ENCODE measurements at places on chromosomes 3 and 15.

DNA sequence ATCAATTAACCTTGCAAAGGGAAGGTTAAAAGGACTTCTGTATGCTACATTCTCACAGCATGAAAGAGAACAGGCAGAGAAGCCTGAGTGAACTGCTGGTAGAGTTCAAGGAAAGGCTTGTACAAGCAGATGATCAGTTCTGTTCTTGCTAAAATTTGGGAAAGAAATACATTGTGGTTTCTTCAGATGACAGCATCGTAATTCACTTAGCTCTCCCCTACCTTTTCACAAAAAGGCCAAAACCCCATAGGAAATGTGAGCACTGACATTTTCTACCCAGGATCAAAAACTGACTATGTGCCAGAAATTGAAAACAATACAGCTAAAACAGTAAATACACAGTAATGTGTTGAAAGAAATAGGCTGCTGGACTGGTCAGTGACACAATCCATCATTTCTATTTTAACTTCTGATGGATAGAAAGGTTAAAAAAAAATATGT is 216.4 kb downstream of the DPH6 start:
- DNase-seq = no peak

- no peak for DNase-seq
Measured at GRCh38 chr15:84638103-84638502, 16.0 kb downstream of the WDR73 start.

GRCh38 chr3:43034911-43035310 is 55.8 kb downstream of the GASK1A start:
- no peak for DNase-seq

GRCh38 chr15:35618260-35619188 is 72.6 kb upstream of the DPH6 start:
- DNase-seq = no peak

GRCh38 chr3:168495270-168495669 is 399.5 kb upstream of the GOLIM4 start:
- no peak for DNase-seq

GRCh38 chr3:118501152-118501551 is 533.5 kb downstream of the IGSF11 start:
- no peak for DNase-seq

DNA sequence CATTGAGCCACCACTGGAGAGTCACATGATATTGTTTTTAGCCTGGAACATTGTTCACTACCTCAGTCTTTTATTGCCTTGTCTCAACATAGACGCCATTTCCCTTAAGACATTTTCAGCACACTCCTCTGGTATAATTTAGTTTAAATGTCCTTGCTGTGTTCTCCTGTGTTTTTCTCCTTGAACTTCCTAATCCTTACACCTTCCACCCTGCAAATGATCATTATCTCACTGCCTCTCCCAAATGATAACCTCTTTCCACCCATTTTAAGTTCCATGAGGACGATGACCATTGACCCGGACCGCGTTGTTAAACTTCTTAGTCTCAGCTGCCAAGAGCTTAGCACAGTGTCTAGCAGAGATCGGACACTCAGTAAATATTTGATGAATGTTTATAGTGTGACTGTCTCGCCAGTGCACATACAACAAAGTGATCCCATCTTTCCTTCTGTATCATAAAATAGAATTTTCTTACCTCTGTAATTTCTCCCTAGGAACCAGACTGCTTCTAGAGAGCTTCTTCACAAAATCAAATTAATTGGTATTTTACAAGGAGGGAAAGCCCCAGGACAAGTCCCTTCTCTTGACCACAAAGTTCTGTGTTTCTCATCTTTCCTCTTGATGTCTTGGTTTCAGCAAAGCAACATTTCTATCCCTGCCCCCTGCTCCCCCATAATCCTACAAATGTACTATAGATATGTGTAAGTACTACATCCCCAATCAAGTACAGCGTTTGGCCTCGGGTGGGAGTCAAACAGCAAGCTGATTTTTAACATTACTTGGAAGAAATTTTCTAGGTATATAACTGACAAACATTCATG is 429.6 kb downstream of the LPP start:
- no peak for DNase-seq

DNA sequence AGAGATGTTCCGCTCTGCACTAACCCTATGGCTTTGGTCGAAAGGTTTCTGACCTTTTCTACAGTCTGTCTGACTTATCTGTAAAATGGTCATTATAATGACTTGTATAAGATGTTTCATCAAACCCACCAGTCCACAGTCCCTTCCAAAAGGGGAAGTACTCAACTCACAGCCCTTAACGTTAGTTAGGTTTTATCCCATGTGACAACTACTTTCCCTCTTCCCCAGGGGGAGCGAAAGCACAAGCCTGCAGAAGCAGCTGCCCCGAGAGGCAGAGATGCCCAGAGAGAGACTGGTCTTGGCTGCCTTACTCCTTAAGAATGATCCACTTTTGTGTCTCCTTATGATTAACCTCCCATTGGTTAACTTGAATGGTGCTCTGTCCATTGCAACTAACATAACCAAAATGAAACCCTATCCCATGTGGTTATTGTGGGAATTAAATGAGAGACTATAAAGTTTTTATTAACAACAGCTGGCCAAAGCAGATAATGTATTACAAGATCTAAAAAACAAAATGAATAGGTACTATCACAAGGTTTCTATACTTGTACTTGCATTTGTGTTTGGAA is 6.4 kb downstream of the ASTE1 start:
- DNase-seq = no peak

DNA sequence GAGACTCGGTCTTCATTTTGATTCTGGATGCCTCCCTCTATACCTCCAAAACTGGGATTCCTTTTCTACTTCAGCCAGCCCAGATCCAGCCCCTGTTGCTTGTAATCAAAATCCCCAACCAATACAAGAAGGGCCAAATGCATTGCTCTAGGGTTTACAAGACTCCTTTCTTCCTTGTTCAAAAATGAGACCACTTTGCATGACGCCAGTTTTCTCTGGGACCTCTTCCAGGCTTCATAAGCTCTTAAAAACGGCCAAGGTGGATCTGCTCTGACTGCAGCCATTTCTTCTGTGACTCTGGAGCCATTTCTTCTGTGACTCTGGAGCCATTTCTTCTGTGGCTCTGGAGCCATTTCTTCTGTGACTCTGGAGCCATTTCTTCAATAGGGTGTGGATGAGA is 71.9 kb downstream of the ADAMTS17 start:
- DNase-seq = no peak

- no peak for DNase-seq
Measured at GRCh38 chr3:35638980-35639253, 408 bp upstream of the ARPP21 start.

DNA sequence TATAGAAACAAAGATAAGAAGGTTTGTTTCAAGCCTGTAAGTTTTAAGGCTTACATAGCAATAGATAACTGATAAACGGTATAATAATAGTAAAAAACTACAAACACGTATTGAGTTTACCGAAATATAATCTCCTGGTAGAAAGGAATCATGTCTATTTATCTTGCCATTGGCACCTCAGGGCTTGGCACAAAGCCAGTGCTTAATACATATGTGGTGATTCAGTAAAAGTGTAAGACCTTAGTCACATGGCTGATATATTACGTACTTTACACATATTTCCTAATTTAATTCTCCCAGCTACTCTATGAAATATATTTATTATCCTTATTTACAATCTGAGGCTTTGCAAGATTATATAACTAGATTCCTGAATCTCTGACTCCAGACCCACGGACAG is 32.0 kb upstream of the SLCO3A1 start:
- no peak for DNase-seq

GRCh38 chr3:56787784-56788256 is 13.9 kb downstream of the ARHGEF3 start:
- no peak for DNase-seq

GRCh38 chr3:136920904-136921611 is 36.7 kb upstream of the IL20RB start:
- no peak for DNase-seq

GRCh38 chr15:29570121-29570947 is 251.9 kb downstream of the TJP1 start:
- no peak for DNase-seq

GRCh38 chr3:98581474-98581873 is 11.9 kb downstream of the CPOX start:
- no peak for DNase-seq

- no peak for DNase-seq
Measured at GRCh38 chr3:35523074-35523473, 116.3 kb upstream of the ARPP21 start.
